ENCODE measurements at places on chromosomes 1 and 21.

- no peak for DNase-seq
These were observed 111.4 kb downstream of the DHRS3 start for GRCh38 chr1:12506281-12507280.

DNA sequence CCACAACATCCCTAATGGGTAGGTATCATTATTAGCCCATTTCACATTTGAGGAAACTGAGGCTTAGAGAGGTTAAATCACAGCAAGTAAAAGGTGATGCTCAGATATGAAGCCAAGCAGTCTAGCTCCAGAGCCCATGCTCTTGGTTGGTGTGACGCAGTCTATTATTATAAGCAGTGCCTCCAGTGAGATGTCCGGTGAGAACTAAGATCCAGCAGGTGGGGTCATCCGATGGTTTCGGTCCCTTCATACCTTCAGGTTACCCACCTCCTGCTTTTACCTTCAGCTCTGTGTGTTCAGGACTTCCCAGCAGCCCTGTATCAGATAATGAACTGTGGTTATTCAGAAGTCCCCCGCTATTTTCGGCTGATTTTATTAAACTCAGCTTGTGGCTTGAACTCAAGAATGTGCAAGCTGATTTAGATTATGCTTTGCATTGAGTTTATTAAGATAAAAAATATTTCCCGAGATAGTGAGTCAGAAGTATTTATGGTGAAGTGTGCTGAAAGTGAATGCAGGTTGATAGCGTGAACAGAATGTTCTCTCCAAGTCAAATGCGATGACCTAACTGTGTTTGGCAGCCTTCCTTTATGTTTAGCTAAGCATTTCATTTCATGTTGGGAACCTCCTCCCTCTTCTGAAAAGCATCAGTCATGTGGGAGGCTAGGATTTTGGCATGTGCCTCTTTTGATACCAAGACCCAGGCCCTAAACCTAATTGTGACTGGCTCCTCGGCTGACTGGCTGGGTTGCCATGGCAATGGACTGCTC lies 160.9 kb upstream of the UBE2U start:
- no peak for DNase-seq

GRCh38 chr21:14361958-14362357 lies 21.0 kb downstream of the HSPA13 start:
- DNase-seq = no peak

- no peak for DNase-seq
These were observed 309.4 kb downstream of the BRINP3 start for GRCh38 chr1:190168116-190168892.

GRCh38 chr1:228263636-228264035 lies 55.8 kb downstream of the OBSCN start:
- no peak for DNase-seq

GRCh38 chr1:27372022-27372807 lies 2.4 kb downstream of the FCN3 start:
- no peak for DNase-seq

DNA sequence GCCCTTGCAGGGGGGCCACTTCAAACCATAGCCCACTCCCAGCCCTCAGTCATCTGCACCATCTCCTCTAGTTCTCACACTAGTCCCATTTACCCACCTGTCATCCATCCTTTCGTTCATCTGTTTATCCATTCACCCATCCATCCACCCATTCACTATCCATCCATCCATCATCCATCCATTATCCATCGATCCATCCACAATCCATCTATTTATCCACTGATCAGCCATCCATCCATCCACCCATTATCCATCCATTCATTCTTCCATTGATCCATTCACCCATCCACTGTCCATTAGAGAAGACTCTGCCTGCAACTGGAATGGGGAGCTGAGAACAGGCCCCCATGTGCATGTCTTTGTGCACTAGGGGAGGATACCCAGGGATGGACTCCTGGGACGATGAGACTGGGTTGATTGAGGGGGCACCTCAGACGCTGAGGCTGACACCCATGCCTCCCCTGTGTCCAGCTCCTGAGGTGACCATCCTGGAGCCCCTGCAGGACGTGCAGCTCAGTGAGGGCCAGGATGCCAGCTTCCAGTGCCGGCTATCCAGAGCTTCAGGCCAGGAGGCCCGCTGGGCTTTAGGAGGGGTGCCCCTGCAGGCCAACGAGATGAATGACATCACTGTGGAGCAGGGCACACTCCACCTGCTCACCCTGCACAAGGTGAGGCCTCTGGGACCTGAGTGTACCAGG lies 97.9 kb downstream of the TRIM11 start:
- DNase-seq = no peak

DNA sequence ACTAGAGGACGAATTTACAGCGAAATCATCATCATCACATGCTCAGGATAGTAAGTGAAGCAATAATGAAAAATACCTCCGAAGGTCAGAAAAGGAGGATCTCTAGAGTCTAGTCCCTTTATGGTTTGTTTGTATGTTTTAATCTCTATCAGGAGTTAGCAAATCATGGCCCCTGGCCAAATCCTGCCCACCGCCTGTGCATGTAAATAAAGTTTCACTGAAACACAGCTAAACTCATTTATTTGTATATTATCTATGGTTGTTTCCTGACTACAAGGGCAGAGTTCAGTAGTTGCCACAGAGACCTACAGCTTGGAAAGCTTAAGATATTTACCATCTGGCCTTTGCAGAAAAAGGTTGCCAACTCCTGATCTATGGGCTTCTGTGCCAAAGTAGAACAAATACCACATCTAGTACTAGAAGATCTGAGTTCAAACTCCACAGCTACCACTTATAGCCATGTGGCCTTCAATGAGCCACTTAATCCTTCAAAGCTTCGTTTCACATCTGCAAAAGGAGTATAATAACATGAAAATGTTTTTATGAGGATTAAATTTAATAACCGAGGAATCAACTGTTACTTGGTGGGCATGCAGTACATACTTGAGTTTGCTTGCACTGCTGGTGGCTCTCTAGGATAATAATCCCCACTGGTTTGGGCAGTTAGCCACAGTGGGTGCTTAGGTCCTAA lies 94.0 kb upstream of the KIF26B start:
- no peak for DNase-seq

- no peak for DNase-seq
These were observed 1.7 kb upstream of the LCE7A start for GRCh38 chr1:152858062-152858461.

- DNase-seq = peak; percentile 61
These were observed 4.1 kb upstream of the SH3BGRL3 start for GRCh38 chr1:26275580-26276431.

GRCh38 chr1:53107570-53108322 lies 34.7 kb downstream of the SLC1A7 start:
- no peak for DNase-seq

DNA sequence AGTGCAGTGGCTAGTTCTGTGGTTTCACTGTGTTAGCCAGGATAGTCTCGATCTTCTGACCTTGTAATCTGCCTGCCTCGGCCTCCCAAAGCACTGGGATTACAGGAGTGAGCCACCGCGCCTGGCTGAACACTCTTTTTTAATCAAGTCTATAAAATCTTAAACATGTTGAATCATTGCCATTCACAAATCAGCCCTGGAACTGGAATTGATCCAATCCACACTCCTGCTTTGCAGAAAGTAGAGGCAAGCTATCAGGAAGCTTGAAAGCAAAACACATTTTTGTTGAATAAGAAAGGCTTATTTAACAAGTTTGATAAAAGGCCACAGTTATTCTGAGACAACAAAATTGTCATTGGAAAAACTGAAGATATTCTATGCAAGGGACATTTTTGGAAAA lies 18.3 kb upstream of the EFHD2 start:
- no peak for DNase-seq

DNA sequence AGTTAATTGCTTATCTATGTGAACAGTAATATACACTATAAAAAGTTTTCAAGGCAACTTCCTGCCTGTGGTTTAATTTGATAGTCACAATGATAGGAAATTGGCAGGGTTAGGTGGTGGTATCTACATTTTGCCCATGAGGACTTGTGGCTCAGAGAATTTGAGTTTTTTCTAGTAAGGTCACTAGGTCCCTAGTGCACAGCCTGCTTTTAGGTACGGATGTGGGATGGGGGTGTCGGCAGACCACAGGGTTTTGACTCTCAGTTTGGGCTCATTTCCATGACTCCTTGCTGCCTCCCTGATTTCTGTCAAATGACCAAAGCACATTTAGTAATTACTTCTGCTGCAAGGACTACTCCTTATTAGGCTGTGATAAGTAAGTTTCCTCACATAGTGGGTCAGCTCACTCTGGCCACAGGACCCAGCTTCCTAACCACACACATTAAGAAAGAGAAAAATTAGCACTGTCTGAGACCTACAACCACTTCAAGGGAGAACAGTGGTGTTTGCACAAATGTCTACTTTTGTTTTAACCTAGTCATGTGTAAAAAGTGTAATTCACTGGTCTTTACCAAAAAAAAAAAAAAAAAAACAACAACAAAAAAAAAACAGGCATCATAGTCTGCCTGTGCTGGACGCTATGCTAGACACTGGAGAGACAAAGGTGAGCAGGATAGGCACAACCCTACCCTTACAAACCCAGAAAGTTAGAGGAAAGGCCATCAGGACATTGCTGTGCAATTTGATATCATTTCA lies 43.7 kb downstream of the MRPL39 start:
- no peak for DNase-seq

DNA sequence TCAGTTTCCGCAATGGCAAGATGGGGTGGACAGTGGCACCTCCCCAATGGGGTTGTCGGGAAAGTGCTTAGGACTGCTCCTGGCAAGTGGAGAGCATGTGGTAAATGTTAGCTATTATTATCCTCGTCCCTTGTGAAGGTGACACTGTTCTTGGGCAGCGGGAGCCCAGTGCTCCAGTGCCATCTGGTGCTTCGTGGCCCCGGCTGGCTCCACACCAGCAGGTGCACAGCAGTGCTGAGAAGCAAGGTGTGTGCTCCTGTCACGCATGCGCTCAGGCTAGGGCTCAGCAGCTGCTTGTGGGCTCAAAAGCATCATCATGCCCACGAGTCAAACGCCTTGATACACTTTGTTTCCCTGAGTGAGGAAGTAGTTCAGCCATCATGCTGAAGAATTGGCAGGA lies 24.9 kb upstream of the KCNC4 start:
- DNase-seq = no peak

DNA sequence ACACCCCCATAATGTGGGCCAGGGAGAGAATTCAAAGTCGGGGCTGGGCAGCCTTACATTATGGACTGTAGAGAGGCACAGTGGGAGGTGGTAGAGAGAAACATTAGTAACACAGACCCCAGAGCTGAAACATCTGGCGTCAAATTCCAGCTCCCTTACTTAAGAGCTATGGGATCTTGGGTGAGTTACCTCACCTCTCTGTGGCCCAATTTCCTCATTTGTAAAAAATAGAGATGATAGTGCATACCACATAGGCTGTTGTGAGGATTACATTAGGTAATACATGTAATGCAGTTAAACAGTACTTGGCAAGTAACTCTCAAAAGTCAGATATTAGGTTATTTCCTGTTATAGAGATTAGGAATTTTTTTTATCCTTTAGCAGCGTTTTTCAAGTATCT lies 160.5 kb upstream of the KIAA0040 start:
- DNase-seq = no peak

GRCh38 chr1:231241750-231242149 lies 738 bp downstream of the GNPAT start:
- no peak for DNase-seq

DNA sequence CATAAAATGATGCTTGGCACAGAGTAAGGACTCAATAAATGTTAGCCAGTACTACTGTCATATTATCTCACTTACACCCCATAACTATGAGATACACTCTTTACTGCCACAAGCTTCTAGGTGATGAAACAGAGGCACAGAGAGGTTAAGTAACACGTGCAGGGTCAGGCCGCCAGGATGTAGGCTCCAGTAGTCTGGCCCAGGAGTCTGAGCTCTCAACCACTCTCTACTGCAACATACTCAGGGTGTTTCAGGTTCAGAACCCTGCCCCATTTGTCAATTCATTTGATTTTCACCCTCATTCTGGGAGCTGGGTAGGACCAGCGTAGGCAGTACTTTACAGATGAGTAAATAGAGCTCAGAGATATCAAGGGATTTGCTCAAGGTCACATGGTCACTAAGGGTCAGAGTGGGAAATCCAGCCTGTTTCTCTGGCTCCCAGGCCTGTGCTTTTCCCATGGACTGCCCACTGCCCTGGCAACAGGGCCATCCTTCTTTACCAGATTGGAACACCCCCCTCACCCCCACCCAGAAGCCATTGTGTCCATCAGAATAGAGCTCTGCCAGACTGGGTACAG lies 21.2 kb downstream of the IQGAP3 start:
- no peak for DNase-seq

GRCh38 chr1:51423073-51423821 lies 92.9 kb upstream of the TTC39A start:
- DNase-seq = no peak

DNA sequence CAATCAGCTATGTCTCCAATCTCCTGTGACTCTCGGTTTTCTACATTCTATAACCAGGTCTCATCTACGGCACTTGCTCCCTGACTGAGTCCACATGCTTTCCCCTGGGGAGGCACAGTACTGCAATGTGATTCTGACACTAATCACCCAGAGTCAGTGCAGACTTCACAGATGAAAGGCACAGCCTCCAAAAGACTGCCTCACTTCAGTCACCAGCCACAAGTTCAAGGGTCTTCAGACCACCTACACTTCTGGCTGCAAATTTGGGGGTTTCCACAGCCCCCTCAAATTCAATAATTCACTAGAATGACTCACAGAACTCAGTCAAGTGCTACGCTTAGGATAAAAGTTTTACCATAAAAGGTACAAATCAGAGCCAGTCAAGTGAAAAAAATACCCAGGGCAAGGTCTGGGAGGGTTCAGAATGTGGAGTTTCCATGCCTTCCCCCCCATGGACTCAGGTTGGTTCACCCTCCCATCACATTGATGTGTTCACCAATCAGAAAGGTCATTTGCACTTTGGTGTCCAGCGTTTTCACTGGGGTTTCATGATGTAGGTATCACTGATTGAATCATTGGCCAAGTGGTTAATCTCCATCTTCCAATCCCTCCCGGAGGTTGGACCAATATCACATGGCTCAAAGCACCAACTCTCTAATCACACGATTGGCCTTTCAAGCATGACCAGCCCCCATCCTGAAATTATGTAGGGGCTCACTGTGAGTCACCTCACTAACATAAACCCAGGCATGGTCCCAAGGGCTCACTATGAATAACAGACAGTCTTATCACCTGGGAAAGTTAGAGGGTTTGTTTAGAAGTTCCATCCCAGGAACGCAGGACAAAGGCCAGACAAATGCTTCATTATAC lies 182.9 kb upstream of the CAMK1G start:
- no peak for DNase-seq

GRCh38 chr21:39318091-39318959 lies 4.9 kb upstream of the BRWD1 start:
- no peak for DNase-seq

DNA sequence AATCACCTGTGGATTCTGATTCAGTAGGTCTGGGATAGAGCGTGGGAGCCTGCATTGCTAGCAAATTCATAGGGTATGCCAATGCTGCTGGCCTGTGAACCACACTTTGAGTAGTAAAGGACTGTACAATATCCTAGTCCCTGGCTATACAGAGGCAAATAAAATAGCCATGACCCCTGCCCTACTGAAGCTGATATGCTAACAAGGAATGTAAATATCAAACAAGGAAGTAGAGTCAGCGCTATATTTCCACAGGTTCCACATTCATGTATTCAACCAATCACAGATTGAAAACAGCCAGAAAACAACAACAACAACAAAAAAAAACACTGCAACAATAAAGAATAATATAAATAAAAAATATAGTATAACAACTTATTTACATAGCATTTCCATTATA lies 77.8 kb downstream of the TM2D1 start:
- DNase-seq = no peak
